Activated T-helper 1 cell treated with anti-CD3 and anti-CD28 coated beads, Interleukin-2, amount 50 U/mL, for 16 hours (primary cell): ENCODE measurements at places on chromosomes 3 and 15.

GRCh38 chr15:58442122-58442521 lies 10.3 kb downstream of the LIPC start:
- no peak for DNase-seq

GRCh38 chr3:23489300-23490158 lies 286.4 kb downstream of the UBE2E2 start:
- no peak for DNase-seq

GRCh38 chr3:127092776-127093175 lies 100.2 kb upstream of the PRR23E start:
- DNase-seq: no peak

GRCh38 chr3:49093853-49094767 lies at the start of gene QRICH1:
TSS of gene QRICH1 (minus strand) at chr3:49094071. CDS start at chr3:49077017, 17,054 bp downstream.
- peak; percentile 88 for DNase-seq

DNA sequence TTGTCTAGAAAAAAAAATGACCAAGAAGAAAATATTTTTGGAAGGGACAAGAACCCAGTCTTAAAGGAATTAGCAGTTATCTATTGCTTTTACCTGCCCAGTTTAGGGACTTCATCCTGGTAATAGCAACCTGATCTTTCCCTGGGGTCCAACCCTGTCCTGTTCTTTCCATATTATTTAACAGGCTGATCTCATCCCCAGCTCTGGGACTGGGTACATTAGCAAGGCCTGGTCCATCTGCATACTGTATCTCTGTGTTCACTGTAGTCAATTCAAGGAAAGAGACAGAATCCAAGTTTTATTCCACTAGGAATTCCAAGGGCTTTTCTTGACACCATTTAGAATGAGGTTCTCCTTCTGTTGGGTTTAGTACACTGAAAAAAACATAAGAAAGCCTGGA lies 191.7 kb upstream of the GADL1 start:
- no peak for DNase-seq

DNA sequence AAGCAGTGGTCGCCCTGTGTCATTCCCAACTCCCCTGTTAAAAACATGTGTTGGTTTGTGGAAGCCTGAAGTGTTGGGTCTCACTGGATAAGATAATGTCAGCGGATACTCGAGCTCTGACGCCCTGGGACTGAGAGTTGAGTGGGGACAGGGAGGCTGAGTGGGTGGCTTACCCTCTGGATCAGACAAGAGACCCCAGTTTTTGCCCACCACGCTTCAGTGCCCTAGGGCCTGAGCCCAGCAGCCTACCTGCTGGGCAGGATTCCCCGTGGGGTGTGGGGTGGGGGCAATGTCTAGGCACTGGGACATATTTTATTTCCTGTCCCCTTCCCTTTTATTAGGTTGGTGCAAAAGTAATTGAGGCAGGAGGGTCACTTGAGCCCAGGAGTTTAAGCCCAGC lies 75.0 kb downstream of the SMAD6 start:
- no peak for DNase-seq

DNA sequence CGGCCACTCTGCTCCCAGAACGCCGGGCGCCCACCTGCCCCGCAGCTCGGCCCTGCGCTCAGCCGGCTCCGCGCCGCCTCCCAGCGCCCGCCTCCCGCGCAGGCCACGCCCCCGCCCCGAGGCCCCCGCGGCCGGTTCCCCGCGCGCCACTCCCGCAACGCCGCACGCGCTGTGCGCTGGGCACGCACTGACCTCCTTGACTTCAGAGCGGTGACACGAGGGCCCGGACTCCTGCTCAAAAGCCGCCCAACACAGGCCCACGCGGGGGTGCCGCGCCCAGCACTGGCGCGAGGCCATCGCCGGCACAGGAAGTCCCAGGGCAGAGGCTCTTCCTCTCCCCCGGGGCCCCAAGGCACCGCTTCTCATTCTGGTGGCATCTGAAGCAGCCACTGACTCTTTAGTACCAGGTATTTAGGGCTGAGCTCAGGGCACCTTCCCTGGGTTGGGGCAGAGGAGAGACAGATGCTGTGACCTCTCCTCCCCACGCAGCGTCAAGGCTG lies 12.4 kb downstream of the TNK2 start:
- peak; percentile 50 for DNase-seq

DNA sequence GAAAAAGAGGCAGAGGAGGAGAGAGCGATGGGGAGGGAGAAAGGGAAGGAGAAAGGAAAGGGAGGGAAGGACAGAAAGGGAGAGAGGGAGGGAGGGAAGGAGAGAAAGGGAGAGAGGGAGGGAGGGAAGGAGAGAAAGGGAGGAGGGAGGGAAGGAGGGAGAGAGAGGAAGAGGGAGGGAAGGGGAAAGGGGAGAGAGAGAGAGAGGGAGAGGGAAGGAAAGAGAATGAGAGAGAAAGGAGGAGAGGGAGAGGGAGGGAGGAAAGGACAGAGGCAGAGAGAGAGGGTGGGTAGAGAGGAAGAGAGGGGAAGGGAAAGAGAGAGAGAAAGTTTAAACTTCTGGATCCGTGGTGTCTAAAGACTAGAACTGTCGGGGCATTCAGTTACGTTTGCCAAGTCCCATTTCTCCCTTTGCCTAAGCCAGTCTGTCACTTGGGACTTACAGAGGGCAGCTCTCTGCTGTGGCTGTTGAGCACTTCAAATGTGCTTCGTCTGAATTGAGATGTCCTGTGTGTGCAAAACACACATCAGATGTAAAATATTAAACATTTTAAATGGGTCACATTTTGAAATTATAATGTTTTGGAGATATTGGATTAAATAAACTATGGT lies 62.6 kb downstream of the PLXNA1 start:
- no peak for DNase-seq

DNA sequence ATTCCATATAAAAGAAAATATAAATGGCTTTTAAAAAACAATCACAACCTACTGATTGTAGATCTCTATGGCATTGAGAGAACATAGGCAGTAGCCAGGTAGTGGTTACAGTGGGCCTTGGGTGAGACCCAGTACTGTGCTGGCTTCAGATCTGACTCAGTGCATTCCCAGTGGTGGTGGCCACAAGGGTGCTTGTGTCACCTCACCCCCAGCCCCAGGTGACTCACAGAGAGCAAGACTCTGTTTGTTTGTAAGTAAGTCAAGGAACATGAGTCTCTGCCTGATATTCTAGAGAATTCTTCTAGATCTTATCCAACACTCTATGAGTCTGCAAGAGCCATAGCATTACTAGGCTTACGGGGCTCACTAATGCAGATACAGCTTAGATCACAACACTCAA lies 118.8 kb upstream of the AZI2 start:
- no peak for DNase-seq

GRCh38 chr15:34584330-34584668 lies 848 bp upstream of the GOLGA8B start:
- no peak for DNase-seq

DNA sequence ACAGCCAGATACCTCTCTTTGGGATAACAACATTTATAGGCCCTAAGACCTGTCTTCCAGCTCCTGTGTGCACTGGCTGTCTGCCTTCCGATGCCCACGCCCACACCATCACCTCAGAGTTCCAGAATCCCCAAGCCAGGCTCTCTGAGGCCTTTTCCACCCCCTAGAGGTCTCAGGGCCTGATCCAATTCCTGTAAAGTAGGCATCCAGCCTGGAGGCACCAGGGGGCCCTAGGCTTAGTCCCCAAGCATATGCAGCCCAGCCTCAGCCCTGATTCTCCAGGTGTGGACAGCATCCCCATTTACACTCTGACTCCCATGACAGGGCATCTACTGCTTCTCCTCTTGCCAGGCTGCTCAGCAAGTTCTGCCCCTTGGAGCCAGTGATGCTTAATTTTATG lies 72.7 kb upstream of the CORO2B start:
- no peak for DNase-seq

DNA sequence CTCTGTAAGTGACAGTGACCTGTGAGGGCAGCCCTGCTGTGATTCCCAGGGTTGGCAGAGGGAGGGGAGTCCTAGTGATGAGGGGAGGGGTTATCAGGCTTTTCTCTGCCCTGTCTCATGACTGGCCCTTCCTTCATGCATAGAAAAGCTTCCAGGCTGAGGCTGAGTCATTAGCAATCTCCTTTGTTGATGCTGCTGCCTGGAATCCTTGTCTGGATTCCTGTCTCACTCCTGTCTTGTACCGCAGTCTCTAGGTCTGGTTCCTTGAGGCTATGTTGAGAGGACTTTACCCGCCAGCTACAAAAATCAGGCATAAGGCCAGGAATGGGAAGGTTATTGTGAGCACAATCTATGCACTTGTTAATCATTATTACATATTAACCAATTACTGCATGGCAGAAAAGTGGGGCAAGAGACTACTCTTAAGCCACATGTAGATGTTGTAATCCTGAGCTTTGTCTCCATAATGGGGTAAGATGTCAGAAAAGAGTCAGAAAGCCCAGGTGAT lies 7.2 kb downstream of the KLHL6 start:
- no peak for DNase-seq
